ENCODE measurements at places on chromosomes 5 and 9. TPM values are rescaled to one million over a fixed set of nuclear protein-coding genes. Genes with fewer than 3 reads are reported as not detected.

Gene PCDHB12
- 1.2 TPM for polyA plus RNA-seq

Gene PCDHGA8
- 0.07 TPM for polyA plus RNA-seq

Gene SEC61B
- polyA plus RNA-seq = 402 TPM

Gene BTNL3
- polyA plus RNA-seq = 0.22 TPM

Gene ZNF618
- polyA plus RNA-seq = 3.9 TPM

Gene SLIT3
- 0.99 TPM for polyA plus RNA-seq

Gene NFIL3
- 153 TPM for polyA plus RNA-seq

Gene LEAP2
- polyA plus RNA-seq = 0.70 TPM

Gene ERAP2
- 0.77 TPM for polyA plus RNA-seq

Gene ENTREP1
- polyA plus RNA-seq = 3.2 TPM

Gene SPINK9
- polyA plus RNA-seq = not detected

Gene SPINK6
- polyA plus RNA-seq = 0.42 TPM

Gene CDKN2B-AS1
- polyA plus RNA-seq = not detected

Gene POLE3
- 33.0 TPM for polyA plus RNA-seq

Gene BRD3OS
- 7.4 TPM for polyA plus RNA-seq

Gene PSMD5
- polyA plus RNA-seq = 14.8 TPM

Gene SPAAR
- polyA plus RNA-seq = 16.9 TPM

Gene SPATA31A3
- polyA plus RNA-seq = not detected

Gene AGXT2
- polyA plus RNA-seq = not detected

Gene CA9
- polyA plus RNA-seq = 2.2 TPM

Gene SH2D3C
- polyA plus RNA-seq = 4.8 TPM

Gene TAF11L5
- polyA plus RNA-seq = not detected

Gene TXNDC8
- polyA plus RNA-seq = not detected

Gene GABRA6
- not detected for polyA plus RNA-seq

Gene SPINK5
- polyA plus RNA-seq = 0.98 TPM

Gene FGF1
- polyA plus RNA-seq = 2.5 TPM

Gene PCDHGA4
- 0.98 TPM for polyA plus RNA-seq

Gene GGTA1
- polyA plus RNA-seq = 37.5 TPM

Gene JAKMIP2
- 0.23 TPM for polyA plus RNA-seq

Gene EPB41L4B
- 6.7 TPM for polyA plus RNA-seq
